ENCODE measurements at places on chromosomes 1 and 21. TPM values are rescaled to one million over a fixed set of nuclear protein-coding genes. Genes with fewer than 3 reads are reported as not detected.

Gene KNCN
- not detected for total RNA-seq

Gene TNFRSF1B
- 13.0 TPM for total RNA-seq

Gene GNG4
- total RNA-seq, result not detected

Gene INSRR
- total RNA-seq, result 0.72 TPM

GRCh38 chr1:188986745-188987417 is 1490.8 kb downstream of the BRINP3 start:
- no peak for DNase-seq

- no peak for DNase-seq
Observed at GRCh38 chr1:184283999-184284398, 102.8 kb upstream of the C1orf21 start.

DNA sequence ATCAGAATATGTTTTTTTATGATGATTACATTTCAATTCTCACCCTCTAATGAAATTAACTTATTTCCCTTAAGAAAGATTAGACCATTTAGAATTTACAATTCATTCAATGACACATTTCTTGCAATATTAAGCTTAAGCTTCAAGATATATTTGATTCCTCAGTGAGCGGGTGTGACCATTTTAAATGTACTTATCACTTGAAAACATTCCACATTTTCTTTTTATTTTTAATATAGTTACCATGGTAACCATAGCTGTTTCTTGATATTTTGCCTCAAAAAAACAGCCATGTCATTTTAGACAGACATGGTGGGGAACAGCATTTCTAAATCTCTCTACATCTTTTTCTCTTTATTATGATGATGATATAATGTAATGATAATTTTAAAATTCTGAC is 1029.0 kb upstream of the B3GALT2 start:
- no peak for DNase-seq
